PC-9 (cell line): ENCODE measurements at places on chromosomes 3 and 15.

DNA sequence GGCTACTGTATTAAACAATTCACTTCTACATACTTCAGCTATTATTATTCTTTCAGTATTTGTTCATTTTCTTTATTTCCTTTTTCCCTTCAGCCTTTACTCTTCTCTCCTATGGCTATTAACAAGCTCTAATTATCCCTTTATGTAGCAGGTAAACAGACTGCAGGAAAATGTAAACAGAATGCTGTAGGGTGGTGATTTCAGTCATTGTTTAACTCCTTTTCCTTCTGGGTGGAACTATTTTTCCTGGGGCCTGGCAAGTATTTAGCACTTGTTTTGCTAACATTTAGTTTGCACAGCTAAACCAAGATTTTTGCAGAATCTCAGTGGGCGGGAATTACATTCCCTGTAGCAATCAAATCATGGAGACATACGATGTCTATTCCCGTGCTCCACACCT lies 14.4 kb downstream of the RARB start:
- DNase-seq = no peak

- DNase-seq = no peak
Measured at GRCh38 chr3:125679258-125679657, 84.0 kb upstream of the OSBPL11 start.

DNA sequence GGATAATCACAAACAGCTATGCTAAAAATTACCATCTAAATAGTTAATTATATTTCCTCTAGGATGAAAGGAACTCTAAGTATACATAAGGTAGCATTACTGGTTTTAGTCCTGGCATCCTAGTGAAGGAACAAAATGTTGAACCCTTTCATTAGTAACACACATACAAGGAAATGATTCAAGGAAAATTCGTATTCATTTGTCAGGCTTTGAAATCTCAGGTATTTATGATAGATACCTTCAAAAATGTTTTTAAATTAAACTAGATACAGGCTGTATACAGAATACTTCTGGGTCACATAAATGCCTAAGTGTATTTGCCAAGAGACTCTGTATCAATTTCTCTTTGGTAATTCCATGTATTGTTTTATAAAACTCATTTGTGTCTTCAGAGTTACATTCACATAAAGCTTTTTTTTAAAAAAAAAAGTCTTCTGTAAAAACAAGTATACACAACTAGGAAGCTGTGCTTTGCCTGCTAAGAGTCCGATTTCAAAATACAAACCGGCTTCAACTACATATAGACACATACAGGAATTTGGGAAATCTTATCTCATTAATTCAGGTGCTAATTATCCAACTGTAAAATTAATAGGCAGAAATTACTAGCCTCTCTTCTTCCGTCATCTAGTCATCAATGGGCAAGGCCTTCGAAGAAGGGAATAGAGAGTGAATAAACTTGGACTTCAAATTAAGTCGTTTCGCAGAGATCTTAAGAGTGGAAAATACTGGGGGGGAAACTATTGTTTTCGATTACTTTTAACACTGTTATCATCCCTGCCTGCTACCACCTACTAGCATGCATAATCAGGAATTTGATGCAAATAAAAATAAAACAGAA lies 1.3 kb downstream of the SECISBP2L start:
- peak; percentile 55 for DNase-seq

DNA sequence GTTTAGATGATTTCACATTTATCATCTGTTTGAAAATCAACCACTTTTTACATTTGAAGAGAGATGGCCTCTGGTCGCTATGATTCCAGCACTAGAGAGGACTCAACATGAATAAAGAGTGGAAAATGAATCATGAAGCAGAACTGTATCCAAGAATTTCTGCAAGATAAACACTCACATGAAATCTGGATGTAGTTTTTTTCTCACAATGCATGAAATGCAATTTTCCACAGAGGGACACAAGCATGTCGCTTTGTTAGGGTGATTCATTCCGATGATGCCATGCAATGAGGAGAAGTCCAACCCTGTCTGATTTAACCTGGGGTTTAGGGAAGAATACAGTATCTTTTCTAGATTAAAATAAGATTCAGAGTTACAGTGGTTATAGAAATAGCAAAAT lies 50.4 kb upstream of the ADCY5 start:
- no peak for DNase-seq

GRCh38 chr3:62558549-62559112 lies 185.3 kb upstream of the FEZF2 start:
- no peak for DNase-seq
